CD4-positive, alpha-beta T cell treated with Interleukin-21 for 1 hour (primary cell): ENCODE measurements at places on chromosomes 5 and 9.

DNA sequence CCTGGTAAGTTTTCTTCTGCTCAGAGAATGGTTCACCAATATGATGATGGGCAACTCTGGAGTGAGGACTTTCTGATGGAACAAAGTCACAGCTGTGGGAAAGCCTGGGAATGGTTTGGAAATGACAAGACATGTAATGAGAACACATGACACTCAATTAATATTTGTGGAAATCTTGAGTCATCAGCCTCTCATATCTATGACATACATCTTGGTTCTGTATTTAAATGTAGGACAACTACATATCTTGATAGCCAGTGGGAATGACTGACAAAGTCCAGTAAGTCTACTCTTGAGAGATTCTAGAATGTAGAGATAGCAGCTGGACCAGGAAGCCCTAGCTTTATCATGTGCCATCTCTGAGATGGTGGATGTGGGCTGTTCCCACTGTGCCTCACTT lies 85.5 kb downstream of the PALM2AKAP2 start:
- no peak for DNase-seq

DNA sequence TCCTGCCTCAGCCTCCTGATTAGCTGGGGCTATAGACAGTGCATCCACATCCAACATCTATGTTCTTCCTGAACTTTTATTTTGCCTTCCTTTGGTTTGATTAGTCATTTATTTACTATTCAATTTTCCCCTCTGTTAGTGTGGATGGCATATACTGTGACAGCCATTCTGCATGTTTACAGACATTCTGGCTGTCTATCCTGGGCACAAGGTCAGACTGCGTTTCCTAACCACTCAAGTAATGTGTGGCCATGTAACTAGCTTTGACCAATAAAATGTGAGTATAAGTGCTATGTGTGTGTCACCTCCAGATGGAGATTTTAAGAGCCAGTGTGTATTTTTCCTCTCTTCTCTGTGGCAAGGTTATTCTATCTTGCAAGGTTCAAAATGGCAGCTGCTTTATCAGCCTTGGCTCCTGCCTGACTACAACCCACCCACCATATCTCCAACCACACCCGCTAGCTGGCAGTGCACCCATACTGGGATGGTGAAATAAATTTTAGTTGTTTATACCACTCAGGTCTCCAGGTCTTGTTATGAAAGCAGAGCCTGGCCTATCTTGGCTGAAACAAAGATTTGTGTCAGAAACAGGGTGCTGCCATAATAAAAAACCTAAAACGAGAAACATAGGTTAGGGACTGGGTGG lies 32.2 kb downstream of the PDE6A start:
- DNase-seq: no peak

DNA sequence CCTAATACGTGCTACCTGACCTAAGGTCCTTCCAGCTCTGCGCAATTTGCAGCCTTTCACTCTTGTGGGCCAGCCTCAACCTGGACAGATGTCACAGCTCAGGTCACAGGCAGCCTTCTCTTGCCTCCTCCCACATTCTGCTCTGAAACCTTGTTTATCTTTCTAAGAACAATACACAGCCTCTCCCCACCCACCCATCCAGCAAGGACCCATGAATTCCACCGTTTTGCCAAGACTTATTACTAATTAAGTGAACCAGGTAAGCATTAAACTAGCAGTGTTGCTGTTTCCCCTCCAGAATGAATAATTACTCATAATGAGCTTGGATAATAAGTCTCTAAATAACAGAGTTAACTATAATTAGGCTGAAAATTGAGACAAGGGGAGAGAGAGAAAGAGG lies 11.0 kb downstream of the FABP6 start:
- DNase-seq: no peak

- no peak for DNase-seq
Observed at GRCh38 chr5:101435768-101436167, 532.7 kb upstream of the ST8SIA4 start.

GRCh38 chr9:90420768-90421513 lies 221.7 kb downstream of the DIRAS2 start:
- no peak for DNase-seq

DNA sequence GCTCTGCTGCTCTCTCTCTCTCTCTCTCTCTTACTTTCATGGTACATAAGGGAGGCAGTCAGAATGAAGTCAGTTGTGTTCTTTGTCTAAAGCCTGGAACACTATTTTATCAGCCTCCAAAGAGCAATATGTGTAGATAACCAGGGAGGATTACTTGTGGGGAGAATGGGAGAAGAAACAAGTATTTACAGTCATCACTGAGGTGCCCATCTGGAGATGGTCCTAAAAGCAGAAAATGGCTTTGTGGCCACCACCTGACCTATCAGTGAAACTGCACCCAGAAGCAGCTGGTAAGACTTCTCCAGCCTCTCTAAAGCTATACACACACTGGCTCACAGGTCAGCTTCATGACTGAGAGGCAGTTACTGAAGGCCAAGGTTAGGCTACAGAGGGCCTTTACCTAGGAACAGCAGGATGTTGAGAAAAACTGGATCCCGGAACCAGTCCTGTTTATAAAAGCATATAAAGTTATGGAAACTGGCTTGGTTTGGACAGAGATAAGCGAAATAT lies 75.1 kb downstream of the MRPS27 start:
- no peak for DNase-seq

- DNase-seq: peak; percentile 45
Observed at GRCh38 chr9:77909306-77909705, 122.3 kb downstream of the GNAQ start.

DNA sequence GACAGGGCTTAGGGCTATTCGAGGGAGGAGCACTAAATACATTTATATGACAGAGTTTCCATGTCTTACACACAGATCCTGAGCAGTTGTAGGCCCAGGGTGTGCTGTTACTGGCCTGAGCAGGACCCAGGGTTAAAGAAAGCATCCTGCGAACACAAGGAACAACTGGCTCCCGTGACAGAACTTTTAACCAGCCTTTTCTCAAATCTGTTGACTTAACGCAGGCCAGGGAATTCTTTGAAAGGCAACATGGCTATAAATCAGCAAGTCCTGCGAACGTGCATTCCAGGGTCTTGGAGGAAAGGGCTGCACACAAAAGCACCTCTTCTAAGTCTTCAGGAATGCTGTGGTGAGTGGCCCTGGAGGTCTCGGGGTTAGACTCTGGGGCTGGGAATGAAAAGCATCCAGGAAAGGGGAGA lies 45.2 kb upstream of the ANKRD55 start:
- DNase-seq: no peak

DNA sequence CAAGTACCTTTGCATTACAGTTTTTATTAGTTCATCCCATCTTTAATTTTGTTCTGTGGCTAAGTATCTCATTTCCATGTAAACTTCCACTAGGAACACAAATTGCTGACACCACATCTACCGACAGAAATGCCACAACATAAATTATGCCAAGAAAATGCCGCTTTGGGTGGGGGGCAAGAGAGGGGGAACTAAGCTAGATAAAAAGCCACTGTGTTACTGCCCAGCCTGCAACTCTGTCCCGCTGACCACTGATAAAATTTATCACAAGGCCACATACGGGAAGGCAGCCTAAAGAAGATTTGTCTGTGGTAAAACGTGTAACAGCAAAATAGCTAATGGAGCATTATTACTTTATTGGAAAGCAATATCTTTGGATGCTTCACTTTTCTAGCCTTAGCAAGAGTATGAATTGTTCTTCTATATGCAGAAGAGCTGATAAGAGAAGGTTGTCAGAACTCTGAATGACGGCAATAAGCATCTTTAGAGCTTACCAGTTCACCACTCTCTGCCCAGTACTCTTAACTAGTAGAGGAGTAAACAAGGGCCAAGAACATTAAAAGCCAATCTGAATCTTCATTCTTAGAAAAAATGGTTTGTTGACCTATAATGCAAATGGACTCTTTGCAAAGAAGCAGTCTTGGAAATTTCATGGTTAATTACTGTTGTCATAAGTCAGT lies 172.2 kb upstream of the MEF2C start:
- DNase-seq: no peak

GRCh38 chr9:122001491-122002201 lies 91.5 kb downstream of the TTLL11 start:
- no peak for DNase-seq

- no peak for DNase-seq
Observed at GRCh38 chr9:7785813-7786212, 13.8 kb downstream of the DMAC1 start.

DNA sequence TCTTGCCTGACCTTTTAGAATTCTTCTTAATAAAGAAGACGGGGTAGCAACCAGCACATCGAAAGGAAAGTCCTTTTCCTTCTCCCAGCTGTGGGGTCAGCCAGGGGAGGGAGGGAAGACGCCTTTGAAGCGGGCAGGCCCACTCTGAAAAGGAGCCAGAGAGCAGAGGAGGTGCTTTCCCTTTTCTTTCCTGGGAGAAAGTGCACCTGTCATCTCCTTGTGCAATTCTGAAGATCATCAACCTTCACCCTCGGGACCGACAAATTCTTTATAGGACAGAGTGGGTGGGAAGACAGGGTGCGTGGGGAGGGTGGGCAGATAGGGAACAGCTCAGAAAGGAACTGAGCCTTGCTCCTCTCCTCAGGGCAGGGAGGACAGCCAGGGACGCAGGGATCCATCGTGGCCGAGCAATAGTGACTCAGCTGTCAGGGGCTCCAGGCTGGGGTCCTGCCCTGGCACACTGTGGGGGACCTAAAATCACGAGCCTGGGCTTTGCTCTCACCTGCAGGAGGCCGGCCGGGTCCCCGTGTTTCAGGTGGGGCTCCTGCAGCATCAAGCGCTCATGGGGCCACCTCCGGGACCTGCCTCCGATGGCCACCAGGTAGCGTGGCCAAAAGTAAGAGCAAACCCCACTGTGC lies 141.0 kb downstream of the OLFM1 start:
- no peak for DNase-seq

DNA sequence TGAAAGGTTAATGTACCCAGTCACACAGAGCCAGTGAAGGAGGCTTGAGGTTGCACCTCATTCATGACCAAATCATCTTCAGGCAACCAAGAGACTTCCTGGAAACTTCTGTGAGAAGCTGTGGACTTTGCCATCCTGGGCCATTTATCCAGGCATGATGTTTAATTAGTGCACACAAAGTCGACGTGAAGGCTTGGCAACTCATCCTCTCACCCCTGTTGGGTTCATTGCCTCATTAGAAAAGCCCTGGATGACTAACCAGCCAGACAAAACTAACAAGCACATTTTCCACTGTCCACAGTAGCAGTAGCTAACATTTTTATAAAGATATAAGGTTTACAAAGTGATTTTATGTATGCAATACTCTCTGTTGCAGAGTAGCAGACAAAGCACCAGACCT lies 65.7 kb upstream of the ZNF462 start:
- no peak for DNase-seq

GRCh38 chr9:109381011-109381729 lies 60.3 kb upstream of the EPB41L4B start:
- no peak for DNase-seq

- no peak for DNase-seq
Observed at GRCh38 chr5:51404255-51404654, 21.0 kb downstream of the ISL1 start.

GRCh38 chr9:128259156-128259555 lies 16.7 kb downstream of the GOLGA2 start:
- no peak for DNase-seq

- DNase-seq: no peak
Observed at GRCh38 chr5:24598956-24599355, 45.8 kb downstream of the CDH10 start.

- no peak for DNase-seq
Observed at GRCh38 chr5:115116001-115116400, 53.7 kb downstream of the TRIM36 start.

GRCh38 chr9:89999534-90000370 lies 394.9 kb downstream of the GADD45G start:
- DNase-seq: peak; percentile 43

- no peak for DNase-seq
Observed at GRCh38 chr5:6900247-6901227, 187.3 kb downstream of the TENT4A start.

GRCh38 chr9:107918749-107919148 lies 429.2 kb upstream of the KLF4 start:
- DNase-seq: no peak

GRCh38 chr5:143194206-143194605 lies 209.3 kb downstream of the NR3C1 start:
- DNase-seq: no peak

GRCh38 chr9:90511711-90512110 lies 130.9 kb downstream of the DIRAS2 start:
- DNase-seq: no peak

DNA sequence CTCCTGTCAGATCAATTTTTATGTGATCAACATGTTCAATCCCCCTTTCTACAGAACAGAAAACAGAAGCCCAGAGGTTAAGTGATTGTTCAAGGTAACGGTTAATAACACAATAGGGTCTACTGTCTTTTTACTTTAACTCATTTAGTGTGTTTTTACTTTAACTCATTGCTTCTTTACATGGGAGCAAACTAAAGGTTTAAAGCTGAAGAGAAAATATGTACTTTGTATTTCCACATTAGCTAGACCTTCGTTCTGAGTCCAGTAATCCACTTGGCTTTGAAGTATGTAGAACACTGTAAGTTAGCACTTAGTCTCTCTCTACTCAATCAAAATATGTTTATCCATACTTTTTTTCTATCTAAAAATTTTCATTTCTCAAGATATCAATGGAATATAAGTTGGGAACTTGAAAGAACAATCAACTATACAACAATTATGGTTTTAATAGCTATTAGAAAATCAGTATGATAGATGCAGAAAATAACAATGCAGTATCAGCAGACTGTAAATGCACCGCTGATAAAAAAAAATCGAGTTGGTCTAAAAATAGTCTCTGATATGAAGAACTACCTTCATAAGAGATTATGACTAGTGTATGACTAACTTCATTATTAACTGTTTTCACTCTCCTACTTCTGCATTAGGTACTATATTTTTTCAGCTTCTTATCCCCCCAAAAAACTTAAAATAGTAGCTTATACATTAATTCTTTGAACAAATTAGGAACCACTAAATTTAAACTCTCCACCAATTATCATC lies 20.6 kb downstream of the PGGT1B start:
- no peak for DNase-seq

GRCh38 chr5:114184006-114184405 lies 177.9 kb upstream of the KCNN2 start:
- no peak for DNase-seq

DNA sequence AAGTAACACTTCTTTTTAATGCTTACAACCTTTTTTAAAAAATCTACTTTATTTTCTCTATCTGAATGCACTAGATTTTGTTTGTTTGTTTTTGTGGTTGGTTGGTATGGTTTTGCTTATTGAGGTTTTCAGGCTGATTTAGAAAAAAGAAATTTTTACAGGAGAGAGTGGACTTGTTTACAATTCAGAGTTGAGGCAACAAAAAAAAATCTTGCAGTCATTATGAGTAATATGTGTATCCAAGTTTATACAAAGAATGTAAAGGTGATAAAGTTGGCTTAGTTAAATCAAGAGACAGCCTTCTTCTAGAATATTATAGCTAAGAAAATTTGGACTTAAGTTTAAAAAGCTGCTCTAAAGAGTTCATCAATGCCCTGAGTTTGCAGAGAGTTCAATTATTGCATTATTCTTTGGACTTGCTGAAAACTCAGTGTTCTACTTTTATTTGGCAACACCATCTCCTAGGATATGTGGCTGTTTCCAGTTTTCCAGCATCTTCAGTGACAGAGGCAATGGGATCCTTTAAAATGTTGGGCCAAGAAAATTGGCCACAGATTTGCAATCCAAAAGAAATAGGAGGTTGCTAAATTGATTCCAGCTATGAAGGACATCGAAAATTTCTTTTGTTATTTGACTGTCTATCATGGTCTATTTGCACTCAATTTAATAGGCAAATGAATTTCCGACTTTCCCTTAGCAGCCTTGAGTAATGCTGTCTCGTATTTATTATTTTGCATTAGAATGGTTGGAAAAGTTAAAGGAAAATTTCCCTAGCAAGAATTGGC lies 10.7 kb downstream of the STK32A start:
- no peak for DNase-seq
